ENCODE measurements at places on chromosomes 3 and 15.
A peak's percentile ranks its signal among the peaks of the same experiment; 100 is the strongest.

DNA sequence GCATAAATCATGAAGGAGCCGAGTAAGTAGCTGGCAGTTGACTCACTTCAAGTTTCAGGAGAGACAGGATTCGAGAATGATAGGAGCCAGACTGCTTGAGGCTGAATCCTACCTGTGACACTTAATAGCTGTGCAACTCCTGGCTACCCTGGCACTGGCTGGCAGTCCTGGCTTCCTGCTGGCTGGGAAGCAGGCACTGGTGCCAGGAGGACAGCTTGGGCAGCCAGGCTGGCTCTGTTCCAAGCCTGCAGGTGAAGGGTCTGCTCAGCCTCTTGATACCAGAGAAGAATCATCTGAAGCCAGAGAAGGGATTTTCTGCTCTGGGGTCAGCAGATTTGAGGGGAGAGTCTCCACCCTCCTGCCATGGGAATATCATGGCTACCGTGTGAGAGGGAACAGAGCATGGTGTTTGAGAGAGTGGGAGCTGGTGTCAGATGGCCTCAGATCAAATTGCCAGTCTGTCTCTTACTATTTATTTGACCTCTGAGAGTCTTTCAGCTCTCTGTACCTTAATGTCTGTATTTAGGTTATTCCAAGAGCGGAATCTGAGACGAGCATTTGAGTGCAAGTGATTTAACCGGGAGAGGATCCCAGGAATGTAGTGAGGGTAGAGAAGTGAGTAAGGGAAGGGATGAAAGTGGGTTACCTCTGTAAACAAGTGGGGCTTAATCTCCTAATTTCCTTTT, 4.4 kb upstream of the XIRP1 start:
- H3K4me1 ChIP-seq = peaks cover 22% of the 10 kb centered on the region
- peaks cover 10% of the 10 kb centered on the region for H3K27me3 ChIP-seq
- H3K4me3 ChIP-seq = no peak overlapping the region
- no peak for DNase-seq

GRCh38 chr3:155641956-155642355, 102.9 kb downstream of the PLCH1 start:
- H3K36me3 ChIP-seq = no peaks in the 10 kb centered on the region
- no peaks in the 10 kb centered on the region for H3K27me3 ChIP-seq
- H3K4me3 ChIP-seq = no peak overlapping the region
- H3K4me1 ChIP-seq = no peaks in the 10 kb centered on the region

GRCh38 chr3:51985063-51985462, 1.7 kb downstream of the ACY1 start:
- H3K27ac ChIP-seq = peak overlapping the region; percentile 54
- no peak for DNase-seq
- peaks cover 19% of the 10 kb centered on the region for H3K4me1 ChIP-seq
- no peaks in the 10 kb centered on the region for H3K27me3 ChIP-seq

GRCh38 chr3:107307205-107307604, 70.0 kb upstream of the CCDC54 start:
- no peak overlapping the region for H3K4me3 ChIP-seq
- H3K27ac ChIP-seq = no peak overlapping the region
- peaks cover 2% of the 10 kb centered on the region for H3K4me1 ChIP-seq
- H3K27me3 ChIP-seq = no peaks in the 10 kb centered on the region

All from activated naive CD8-positive, alpha-beta T cell treated with anti-CD3 and anti-CD28 coated beads for 36 hours (primary cell).